ENCODE measurements at places on chromosomes 2 and 18. TPM values are rescaled to one million over a fixed set of nuclear protein-coding genes. Genes with fewer than 3 reads are reported as not detected.
A peak's percentile ranks its signal among the peaks of the same experiment; 100 is the strongest.

The VSNL1 gene
- 1.6 TPM for total RNA-seq

The NIF3L1 gene
- 20.5 TPM for total RNA-seq

- no peaks in the 10 kb centered on the region for H3K36me3 ChIP-seq
- no peaks in the 10 kb centered on the region for H3K4me1 ChIP-seq
- no peaks in the 10 kb centered on the region for H3K27me3 ChIP-seq
- no peak for DNase-seq
- H3K4me3 ChIP-seq = no peak overlapping the region
- no peak overlapping the region for H3K27ac ChIP-seq
These were observed 45.5 kb downstream of the CNGA3 start for GRCh38 chr2:98391581-98392270.

The GAL3ST2 gene
- total RNA-seq = not detected

- no peak for DNase-seq
- no peaks in the 10 kb centered on the region for H3K4me1 ChIP-seq
- H3K4me3 ChIP-seq = no peak overlapping the region
These were observed 163.6 kb upstream of the VRK2 start for GRCh38 chr2:57882895-57883515.

GRCh38 chr18:47754311-47755101, 176.0 kb downstream of the SMAD2 start:
- H3K27me3 ChIP-seq = no peaks in the 10 kb centered on the region
- H3K27ac ChIP-seq = no peak overlapping the region
- no peak for DNase-seq
- H3K36me3 ChIP-seq = no peaks in the 10 kb centered on the region
- no peaks in the 10 kb centered on the region for H3K4me1 ChIP-seq

DNA sequence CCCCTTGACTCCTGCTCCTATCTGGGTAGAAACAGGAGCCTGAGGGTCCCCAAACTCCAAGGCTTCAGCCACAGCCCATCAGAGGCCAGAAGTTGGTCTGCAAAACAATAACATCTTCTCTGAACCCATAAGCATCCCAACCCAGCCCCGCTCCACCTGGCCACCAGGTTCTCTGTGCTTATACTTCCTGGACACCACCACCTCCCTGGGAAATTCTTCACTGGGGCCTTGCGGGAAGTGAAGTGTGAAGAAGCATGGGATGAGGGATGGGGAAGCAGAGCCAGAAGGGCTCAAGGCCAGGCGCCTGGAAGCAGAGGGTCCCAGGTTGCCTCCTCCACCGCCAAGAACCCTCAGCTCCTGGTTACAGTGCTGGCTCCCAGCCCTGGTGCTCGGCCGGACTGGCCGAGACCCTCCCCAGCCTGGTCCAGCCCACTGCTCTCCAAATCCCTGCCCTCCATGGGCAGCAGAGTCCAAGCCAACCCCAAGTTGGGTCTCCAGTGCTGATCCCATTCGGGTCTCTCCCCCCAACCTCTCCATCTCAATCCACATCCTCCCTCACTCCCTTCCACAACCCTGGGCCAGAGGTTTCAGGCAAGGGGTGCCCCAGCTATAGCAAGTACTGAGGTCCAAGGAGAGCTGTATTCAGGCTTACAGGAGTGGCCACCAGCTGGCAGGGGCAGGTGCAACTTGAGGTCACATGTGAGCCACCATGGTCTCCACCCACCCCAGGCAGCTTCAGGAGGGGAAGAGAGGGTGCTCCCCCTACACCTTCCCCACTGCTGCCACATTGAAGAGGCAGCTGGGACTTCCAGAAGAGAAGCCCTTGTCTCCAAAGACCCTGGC, 60.7 kb downstream of the TNS1 start:
- H3K27me3 ChIP-seq = no peaks in the 10 kb centered on the region
- peak overlapping the region; percentile 80 for H3K4me3 ChIP-seq
- H3K36me3 ChIP-seq = peaks cover 8% of the 10 kb centered on the region
- H3K4me1 ChIP-seq = peaks cover 65% of the 10 kb centered on the region
- no peak for DNase-seq

DNA sequence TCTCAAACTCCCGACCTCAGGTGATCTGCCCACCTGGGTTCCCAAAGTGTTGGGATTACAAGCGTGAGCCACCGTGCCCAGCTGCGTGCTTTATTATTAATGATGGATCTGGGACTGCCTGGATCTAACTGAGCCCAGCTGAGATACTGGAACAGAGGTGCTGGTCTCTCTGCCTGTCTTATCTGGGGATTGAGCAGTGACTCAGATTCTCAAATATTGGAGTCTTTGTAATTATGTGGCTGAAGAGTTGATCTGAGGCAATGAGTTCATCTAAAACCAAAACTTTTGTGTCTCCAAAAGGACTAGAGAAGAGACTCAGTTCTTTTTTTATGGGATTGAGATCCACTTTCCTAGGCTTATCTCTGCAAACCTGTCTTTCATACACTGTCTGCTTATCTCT, 16.3 kb downstream of the PLEKHB2 start:
- H3K4me3 ChIP-seq = no peak overlapping the region
- no peaks in the 10 kb centered on the region for H3K27me3 ChIP-seq
- peaks cover 37% of the 10 kb centered on the region for H3K36me3 ChIP-seq
- no peak overlapping the region for H3K27ac ChIP-seq

The VAMP5 gene
- 87.0 TPM for total RNA-seq

DNA sequence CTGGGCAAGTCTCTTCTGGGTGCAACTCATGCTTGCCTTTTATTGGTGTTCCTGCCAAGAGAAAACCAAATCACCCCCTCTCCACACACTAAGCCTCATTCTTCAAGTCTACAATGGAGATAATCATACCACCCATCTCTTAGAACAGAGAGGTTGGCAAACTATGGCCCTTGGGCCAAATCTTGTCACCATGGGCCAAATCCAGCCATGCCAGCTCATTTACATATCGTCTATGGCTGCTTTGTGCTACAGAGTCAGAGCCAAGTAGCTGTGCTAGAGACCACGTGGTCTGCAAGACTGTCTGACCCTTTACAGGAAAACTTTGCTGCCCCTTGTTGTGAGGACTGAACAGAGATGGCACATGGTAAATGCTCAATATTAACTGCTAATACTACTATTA, 270.3 kb upstream of the PARD3B start:
- H3K4me3 ChIP-seq = no peak overlapping the region
- H3K36me3 ChIP-seq = no peaks in the 10 kb centered on the region
- no peak for DNase-seq

DNA sequence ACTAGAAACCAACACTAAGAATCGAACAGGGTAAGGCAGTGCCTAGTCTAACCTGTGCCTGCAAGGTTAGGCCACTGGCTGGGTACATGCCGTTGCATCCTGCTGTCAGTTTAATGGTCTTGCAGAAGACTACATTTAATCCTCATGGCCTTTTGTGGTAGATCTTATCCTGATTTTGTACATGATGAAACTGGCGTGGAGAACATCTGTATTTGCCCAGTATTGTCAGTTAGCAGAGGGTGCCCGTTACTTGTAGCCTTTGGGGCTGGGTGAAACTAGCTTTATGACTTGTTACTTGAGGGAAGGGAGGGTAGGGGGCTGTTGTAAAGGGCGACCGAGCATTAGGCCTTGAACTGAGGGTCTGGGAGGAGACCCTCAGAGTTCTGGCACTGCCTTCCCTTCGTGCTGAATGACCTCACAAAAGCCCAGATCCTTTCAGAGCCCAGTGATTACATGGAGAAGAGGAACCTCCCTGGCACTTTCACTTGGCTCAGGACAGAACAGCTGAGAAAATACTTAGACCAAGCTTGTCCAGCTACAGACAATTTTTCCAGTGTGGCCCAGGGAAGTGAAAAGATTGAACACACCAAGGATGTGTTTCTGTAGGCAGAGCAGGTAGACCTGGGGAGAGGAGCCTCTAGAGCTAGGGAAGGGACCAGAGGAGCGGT, 19.5 kb downstream of the SLC20A1 start:
- DNase-seq = no peak
- no peak overlapping the region for H3K4me3 ChIP-seq
- no peaks in the 10 kb centered on the region for H3K27me3 ChIP-seq
- H3K27ac ChIP-seq = no peak overlapping the region
- H3K4me1 ChIP-seq = peaks cover 8% of the 10 kb centered on the region

DNA sequence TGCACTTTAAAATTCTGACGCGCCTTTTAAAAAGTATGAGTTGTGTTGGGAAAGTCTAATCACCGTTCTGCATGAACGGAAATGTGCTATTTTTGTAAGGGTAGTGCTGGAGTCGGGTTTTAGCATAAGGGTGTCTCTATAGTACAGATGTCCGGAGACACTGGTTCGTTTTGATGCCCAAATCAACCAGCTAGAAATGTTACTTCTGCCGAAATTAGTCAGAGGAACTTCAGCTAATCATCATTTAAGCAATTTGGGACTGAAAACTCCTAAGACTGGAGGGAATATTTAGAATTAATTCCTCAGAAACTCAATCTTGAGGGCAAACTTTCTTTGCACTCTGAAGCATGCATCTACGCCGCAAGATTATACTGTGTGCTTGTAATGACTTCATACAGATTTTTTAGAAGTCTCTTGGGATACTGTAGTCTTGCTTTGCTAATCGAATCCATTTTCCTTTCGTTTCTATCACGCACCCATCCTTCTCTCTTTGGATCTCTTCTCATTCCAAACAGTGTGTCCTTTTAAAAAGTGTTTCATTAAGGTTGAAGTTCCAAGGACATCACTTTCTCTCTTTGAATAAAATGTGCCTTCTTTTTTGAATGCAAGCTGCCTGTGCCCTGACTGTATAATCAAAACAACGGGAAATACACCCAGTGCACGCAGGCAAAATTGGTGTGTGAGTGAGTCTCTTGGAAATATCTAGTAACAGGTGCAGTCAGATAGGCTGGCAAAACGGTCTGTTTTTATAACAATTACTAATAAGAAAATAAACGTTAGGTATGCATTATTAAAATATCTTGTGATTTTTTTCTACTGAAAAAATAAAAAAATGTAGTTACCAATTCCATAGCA, 270.9 kb upstream of the TCF4 start:
- H3K36me3 ChIP-seq = no peaks in the 10 kb centered on the region
- H3K27me3 ChIP-seq = no peaks in the 10 kb centered on the region
- no peak for DNase-seq
- no peak overlapping the region for H3K27ac ChIP-seq
- H3K4me1 ChIP-seq = no peaks in the 10 kb centered on the region

DNA sequence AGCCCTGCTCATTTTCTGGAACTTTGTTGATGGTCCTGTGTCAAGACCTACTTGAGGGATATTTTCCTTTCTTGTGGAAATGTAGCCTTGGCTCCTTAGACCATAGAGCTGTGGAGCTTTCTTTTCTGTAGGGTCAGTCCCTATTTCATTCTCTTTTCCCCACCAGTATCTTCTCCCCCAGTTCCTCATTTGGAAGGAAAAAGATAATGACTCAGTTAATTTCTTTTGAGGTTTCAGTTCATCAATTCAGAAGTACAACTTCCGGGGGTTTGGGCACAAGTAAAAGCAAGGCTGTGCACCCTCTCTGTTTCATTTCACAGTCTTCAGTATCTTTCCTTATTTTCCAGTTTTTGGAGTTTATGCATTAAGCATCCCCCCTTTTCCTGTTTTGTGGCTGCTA, 70.7 kb downstream of the CDC42EP3 start:
- peak overlapping the region; percentile 28 for H3K4me3 ChIP-seq
- H3K36me3 ChIP-seq = no peaks in the 10 kb centered on the region

DNA sequence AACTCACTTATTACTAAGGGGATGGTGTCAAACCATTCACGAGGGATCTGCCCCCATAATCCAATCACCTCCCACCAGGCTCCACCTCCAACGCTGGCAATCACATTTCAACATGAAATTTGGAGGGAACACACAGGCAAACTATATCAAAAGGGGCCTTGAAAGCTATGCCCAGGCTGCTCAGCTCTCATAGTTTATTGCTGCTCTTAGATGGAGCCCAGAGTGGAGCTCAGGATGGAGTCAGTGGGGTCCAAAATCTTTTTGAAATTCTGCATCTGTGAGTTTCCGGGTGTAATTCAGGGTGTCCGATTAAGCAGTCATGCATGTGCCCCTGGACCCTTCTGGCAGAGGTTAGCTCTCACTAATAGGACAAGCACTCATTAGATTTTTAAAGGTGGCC, 24.3 kb downstream of the RHOB start:
- DNase-seq = no peak
- no peak overlapping the region for H3K27ac ChIP-seq
- no peaks in the 10 kb centered on the region for H3K4me1 ChIP-seq

The KLHL30 gene
- 0.71 TPM for total RNA-seq

GRCh38 chr2:72892506-72893173, 5.4 kb downstream of the SPR start:
- peak; percentile 79 for DNase-seq
- H3K4me1 ChIP-seq = peaks cover 20% of the 10 kb centered on the region
- H3K4me3 ChIP-seq = no peak overlapping the region
- no peak overlapping the region for H3K27ac ChIP-seq

- H3K4me1 ChIP-seq = peaks cover 57% of the 10 kb centered on the region
- peak; percentile 12 for DNase-seq
- no peaks in the 10 kb centered on the region for H3K27me3 ChIP-seq
- peak overlapping the region; percentile 100 for H3K27ac ChIP-seq
- H3K4me3 ChIP-seq = peak overlapping the region; percentile 95
These were observed 3.7 kb downstream of the ZFP36L2 start for GRCh38 chr2:43222475-43223309.

- H3K4me1 ChIP-seq = peaks cover 7% of the 10 kb centered on the region
- peaks cover 80% of the 10 kb centered on the region for H3K36me3 ChIP-seq
- no peak overlapping the region for H3K27ac ChIP-seq
- no peaks in the 10 kb centered on the region for H3K27me3 ChIP-seq
- no peak for DNase-seq
- no peak overlapping the region for H3K4me3 ChIP-seq
These were observed 20.3 kb downstream of the TUBB6 start for GRCh38 chr18:12328179-12328823.

DNA sequence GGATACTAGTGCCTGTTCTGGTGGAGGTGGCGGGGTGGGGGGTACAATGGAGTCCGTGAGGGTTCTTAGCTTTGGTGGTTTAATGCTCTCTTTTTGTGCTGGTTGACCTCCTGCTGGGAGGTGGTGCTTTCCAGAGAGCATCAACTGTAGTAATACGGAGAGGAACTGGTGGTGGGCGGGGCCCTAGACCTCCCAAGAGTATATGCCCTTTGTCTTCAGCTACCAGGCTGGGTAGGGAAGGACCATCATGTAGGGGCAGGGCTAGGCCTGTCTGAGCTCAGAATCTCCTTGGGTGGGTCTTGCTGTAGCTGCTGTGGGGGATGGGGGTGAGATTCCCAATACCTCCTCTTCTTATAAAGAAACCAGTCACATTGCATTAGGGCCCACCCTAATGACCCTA, 27.1 kb downstream of the CAMKMT start:
- no peaks in the 10 kb centered on the region for H3K36me3 ChIP-seq
- DNase-seq = no peak
- no peak overlapping the region for H3K4me3 ChIP-seq
- no peaks in the 10 kb centered on the region for H3K27me3 ChIP-seq

The FSIP2 gene
- 0.27 TPM for total RNA-seq

GRCh38 chr2:236794176-236794957, 224.7 kb downstream of the ACKR3 start:
- no peaks in the 10 kb centered on the region for H3K27me3 ChIP-seq
- no peaks in the 10 kb centered on the region for H3K36me3 ChIP-seq
- H3K4me1 ChIP-seq = no peaks in the 10 kb centered on the region
- no peak overlapping the region for H3K4me3 ChIP-seq
- no peak overlapping the region for H3K27ac ChIP-seq

The LCT gene
- total RNA-seq = not detected

GRCh38 chr2:230307485-230307884, 19.5 kb upstream of the SP140L start:
- H3K4me1 ChIP-seq = no peaks in the 10 kb centered on the region
- no peak for DNase-seq
- no peak overlapping the region for H3K4me3 ChIP-seq
- no peaks in the 10 kb centered on the region for H3K36me3 ChIP-seq
- H3K27ac ChIP-seq = no peak overlapping the region
- H3K27me3 ChIP-seq = no peaks in the 10 kb centered on the region

The ASB18 gene
- total RNA-seq = not detected

GRCh38 chr2:219178377-219179175, 501 bp downstream of the RETREG2 start:
- H3K36me3 ChIP-seq = peaks cover 64% of the 10 kb centered on the region
- DNase-seq = peak; percentile 73
- peak overlapping the region; percentile 99 for H3K27ac ChIP-seq
- H3K4me3 ChIP-seq = peak overlapping the region; percentile 99

All from lower lobe of right lung (tissue), 2 donors.